CD14-positive monocyte (primary cell): ENCODE measurements at places on chromosomes 5 and 9. TPM values are rescaled to one million over a fixed set of nuclear protein-coding genes. Genes with fewer than 3 reads are reported as not detected.
A peak's percentile ranks its signal among the peaks of the same experiment; 100 is the strongest.

DNA sequence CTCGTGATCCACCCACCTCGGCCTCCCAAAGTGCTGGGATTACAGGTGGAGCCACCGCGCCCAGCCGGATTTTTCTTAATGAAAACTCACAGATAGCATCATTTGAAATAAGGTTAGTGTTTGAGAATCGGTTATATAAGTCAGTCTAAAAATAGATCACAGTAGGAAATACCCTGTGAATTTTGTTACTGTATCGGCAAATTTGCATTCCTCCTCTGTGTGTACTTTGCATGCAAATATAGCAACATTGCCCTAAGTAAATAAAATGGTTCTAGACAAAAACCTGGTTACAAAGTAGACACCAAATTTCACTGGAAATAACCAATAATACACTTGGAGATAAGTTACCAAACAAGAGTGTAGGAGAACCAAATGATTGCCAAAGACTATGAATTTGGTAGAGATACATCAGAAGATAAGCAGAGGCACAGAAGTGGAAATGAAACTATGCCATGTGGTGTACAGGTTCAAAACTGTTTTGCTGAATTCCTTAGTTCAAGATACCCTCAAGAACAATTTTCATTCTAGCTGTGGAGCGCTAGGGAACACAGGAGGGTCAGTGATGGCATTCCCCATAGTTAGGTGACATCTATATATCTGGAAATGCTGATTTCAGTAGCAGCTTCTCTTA lies 58.1 kb downstream of the ICE1 start:
- peaks cover 19% of the 10 kb centered on the region for H3K36me3 ChIP-seq
- H3K27me3 ChIP-seq, result no peaks in the 10 kb centered on the region
- H3K27ac ChIP-seq, result no peak overlapping the region
- H3K4me3 ChIP-seq, result no peak overlapping the region
- peaks cover 11% of the 10 kb centered on the region for H3K4me1 ChIP-seq

Gene CARD9
- 34.3 TPM for polyA plus RNA-seq

DNA sequence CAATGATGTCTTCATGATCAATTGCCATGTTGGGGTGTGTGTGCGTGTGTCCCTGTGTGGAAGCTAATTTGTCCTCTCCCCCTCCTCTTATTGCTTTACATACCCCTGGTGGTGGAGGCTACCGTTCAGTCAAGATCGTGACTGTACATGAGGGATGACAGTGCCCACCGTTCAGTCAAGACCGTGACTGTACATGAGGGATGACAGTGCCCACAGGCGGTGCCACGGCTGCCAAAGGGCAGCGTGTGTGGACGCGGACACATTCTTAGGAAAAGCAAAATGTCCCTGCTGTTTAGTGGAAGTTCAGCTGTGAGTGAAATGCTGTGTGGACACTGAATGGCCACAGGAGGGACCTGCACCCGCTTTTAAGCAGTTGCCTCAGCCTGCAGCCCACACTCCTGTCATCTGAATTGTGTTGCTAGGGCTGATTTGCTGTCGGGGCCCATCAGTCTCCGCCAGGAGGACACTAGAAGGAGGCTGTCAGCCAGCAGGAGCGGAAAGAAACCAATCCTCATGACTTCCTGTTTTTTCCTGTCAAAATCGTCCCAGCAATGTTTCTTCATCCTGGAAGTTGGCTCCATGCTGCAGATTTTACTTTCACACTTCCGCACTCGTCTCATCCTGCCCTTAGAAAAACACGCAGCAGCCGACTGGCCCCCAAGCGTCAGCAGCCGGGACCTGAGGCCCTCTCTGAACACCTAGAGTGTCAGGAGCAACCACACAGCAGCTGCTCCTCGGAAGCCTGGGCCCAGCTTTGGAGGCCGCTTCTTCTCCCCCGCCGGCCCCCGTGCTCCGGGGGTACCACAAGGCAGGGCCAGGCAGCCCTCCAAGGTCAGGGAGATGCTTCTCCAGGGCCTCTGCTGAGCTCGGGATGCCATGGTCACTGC lies 9.1 kb downstream of the OR2V1 start:
- peak overlapping the region; percentile 40 for H3K4me3 ChIP-seq
- H3K36me3 ChIP-seq, result no peaks in the 10 kb centered on the region
- peaks cover 9% of the 10 kb centered on the region for H3K4me1 ChIP-seq

- no peaks in the 10 kb centered on the region for H3K27me3 ChIP-seq
- H3K36me3 ChIP-seq, result no peaks in the 10 kb centered on the region
- H3K4me1 ChIP-seq, result peaks cover 33% of the 10 kb centered on the region
- H3K4me3 ChIP-seq, result no peak overlapping the region
Measured at GRCh38 chr5:61301341-61302199, 30.5 kb upstream of the ZSWIM6 start.

- H3K4me1 ChIP-seq, result no peaks in the 10 kb centered on the region
- no peak overlapping the region for H3K27ac ChIP-seq
- H3K4me3 ChIP-seq, result no peak overlapping the region
- DNase-seq, result no peak
Measured at GRCh38 chr5:110562191-110562590, 164.3 kb downstream of the TMEM232 start.

- no peaks in the 10 kb centered on the region for H3K4me1 ChIP-seq
- DNase-seq, result no peak
- H3K36me3 ChIP-seq, result no peaks in the 10 kb centered on the region
- no peaks in the 10 kb centered on the region for H3K27me3 ChIP-seq
Measured at GRCh38 chr9:12516573-12516972, 176.6 kb upstream of the TYRP1 start.

GRCh38 chr9:121696930-121697329 lies 45.5 kb downstream of the DAB2IP start:
- H3K27me3 ChIP-seq, result peaks cover 36% of the 10 kb centered on the region
- H3K27ac ChIP-seq, result no peak overlapping the region
- peaks cover 10% of the 10 kb centered on the region for H3K4me1 ChIP-seq
- DNase-seq, result peak; percentile 6

Gene CCDC69
- polyA plus RNA-seq, result 68.4 TPM

GRCh38 chr9:108456903-108457302 lies 398.9 kb downstream of the ACTL7B start:
- H3K4me1 ChIP-seq, result no peaks in the 10 kb centered on the region
- H3K27ac ChIP-seq, result no peak overlapping the region
- no peak for DNase-seq
- no peaks in the 10 kb centered on the region for H3K36me3 ChIP-seq

Gene UGT3A1
- polyA plus RNA-seq, result not detected
